GM06990 (cell line): ENCODE measurements at places on chromosomes 2 and 18.

- DNase-seq: no peak
Observed at GRCh38 chr18:8657873-8658470, 47.4 kb upstream of the MTCL1 start.

DNA sequence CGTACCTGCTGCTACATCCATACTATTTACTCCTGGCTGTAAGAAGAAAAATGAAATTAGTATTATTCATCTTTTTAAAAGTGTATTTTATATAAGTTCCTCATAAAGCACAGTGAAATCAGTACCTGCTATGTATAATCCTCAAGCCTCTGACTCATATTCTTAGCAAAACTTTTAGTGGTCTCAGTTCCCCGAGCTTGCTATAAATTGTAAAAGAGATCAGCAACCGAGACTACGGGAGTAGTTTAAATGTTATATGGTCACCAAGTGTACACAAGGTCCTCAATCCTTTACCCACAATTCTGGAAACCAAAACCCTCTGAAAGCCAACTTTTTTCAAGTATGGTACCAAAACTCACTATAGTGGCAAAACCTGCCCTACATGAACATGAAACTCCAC lies 24.2 kb downstream of the PRPF40A start:
- DNase-seq: peak; percentile 52

DNA sequence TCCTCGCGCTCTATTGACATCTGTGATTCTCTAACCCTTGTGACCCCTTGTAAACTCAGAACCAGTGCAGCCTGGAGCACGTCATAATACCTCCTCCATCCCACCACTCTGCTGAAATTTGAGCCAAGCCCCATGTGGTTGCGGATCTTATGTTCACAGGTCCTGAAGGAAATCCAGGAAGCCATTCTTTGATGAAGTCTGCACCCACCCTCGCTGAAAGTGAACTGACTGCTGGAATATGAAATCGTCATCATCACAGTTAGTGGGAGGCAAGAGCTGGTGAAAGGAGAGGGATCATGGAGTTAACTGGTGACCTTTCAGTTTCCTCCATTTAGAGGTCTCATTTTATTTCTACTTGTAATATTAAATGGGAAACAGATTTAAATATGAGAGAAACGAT lies 21.6 kb downstream of the ZEB2 start:
- DNase-seq: no peak

DNA sequence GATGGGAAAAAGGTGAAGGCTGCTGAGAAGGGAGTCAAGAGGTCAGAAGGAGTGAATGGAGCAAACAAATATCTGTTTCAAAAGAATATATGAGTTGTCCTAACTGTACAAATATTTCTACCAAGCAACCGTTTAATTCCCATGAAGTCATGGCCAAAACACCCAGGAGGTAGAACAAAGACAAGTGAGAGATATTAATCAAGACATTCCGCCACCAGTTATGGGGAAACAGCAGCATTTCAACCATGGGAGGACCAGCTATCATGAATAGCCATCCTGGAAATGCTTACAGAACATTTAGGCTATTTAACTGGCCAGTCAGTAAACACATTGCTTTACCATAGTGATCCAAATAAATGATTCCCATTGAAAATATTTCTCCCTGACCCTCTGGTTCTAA lies 396.3 kb downstream of the IRS1 start:
- DNase-seq: no peak

GRCh38 chr2:170313347-170313991 lies 135.5 kb downstream of the MYO3B start:
- no peak for DNase-seq

- DNase-seq: no peak
Observed at GRCh38 chr2:176561706-176562105, 292.5 kb downstream of the MTX2 start.

GRCh38 chr2:230868161-230868946 lies 3.6 kb downstream of the ITM2C start:
- DNase-seq: no peak

DNA sequence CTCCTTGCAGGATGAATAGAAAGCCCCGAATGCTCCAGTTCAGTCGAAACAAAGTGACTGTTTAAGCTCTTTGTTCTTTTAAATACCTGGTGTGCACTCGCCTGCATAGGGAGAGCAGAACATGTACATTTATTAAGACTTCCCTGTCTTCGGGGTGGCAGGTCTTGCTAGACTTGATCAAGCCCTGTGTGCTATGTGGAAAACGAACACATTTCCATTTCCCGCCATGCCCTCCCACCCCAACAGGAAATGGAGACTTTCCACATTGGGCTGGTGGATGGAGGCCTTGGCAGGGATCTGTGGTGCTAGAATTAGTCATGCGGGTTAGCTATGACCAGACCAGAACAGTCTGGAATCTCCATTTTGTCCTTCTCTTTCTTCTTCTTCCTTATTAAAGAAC lies 321.0 kb upstream of the THSD7B start:
- no peak for DNase-seq

- no peak for DNase-seq
Observed at GRCh38 chr2:127665267-127665893, 9.9 kb downstream of the LIMS2 start.

GRCh38 chr2:188450732-188451483 lies 159.2 kb downstream of the GULP1 start:
- no peak for DNase-seq

DNA sequence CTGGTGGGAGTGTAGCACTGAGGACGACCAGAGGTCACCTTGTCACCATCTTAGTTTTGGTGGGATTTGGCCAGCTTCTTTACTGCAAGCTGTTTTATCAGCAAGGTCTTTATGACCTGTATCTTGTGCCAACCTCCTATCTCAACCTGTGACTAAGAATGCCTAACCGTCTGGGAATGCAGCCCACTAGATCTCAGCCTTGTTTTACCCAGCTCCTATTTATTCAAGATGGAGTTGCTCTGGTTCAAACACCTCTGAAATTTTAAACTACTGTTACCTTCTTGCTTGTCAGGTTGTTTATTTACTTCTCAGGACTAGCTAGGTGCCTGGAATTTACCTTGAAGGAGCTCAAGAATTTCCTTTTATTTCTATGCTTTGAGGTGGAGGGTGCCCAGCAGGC lies 9.5 kb upstream of the KCNG3 start:
- no peak for DNase-seq

DNA sequence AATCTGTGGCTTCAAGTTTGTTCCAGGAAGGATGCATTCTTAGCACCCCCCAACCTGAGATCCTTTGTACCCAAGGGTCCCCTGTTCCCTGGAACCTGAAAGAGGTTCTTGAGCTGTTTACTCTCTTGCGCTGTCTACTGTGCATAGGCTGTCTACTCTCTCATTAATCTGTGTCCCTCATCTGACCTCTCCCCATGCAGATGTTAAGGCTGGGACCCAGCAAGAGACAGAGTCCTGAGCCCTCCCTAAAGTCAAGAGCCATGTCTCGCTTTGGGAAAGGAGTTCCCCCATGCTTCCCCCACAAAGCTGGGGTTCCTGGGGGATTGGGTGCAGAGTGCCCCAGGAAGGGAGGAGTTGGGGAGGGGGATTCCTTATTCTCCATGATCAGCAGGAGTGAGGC lies 312.9 kb downstream of the CYP26B1 start:
- DNase-seq: no peak

DNA sequence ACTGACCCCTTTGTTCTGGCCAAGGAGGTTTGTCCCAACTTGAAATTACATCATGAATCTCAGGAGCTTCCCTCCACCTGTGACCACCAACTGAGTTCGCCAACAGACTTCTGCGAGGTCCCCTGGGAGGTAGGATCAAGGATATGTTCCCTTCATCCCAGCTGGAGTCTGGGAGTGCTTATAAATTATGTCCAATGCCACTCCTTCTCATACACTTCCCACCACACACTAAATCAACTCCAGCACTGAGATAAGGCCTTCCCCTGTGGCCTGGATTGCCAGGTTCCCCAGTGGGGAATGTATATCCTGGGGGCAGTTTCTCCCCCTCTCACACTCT lies 99.2 kb downstream of the RND3 start:
- DNase-seq: no peak

- DNase-seq: peak; percentile 60
Observed at GRCh38 chr2:231601356-231602229, 8.9 kb downstream of the TEX44 start.

DNA sequence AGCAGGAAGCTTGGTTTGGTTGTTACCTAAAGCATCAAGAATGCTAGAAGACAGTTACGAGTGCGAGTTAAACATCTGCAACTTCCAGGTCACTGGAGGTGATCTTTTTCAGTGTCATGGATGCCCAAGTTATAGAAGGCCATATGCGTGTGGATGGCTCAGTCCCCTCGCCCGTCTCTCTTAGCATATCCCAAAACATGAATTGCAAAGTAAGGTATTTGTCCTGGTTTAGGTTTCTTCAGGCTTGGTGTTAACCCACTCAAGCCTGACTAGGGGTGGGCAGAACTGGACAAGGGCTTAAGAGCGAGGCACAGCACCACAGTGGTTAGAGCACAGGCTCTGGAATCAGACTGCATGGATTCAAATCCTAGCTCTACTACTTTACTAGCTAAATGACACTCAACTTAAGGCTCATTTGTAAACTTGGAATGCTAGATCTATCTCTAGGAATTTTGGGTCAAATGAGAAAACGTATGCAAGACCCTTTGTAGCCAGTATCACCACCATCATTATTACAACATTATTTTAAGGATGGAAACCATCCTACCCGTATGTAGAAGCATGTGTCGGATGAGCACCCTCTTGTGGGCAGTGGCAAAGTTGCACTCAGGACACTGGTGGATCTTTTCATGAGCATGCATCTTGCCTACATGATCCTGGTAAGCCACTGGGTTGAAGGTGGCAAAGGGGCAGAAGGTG lies 11.2 kb downstream of the ZNF142 start:
- peak; percentile 39 for DNase-seq

GRCh38 chr2:162731917-162732804 lies 106.4 kb downstream of the KCNH7 start:
- DNase-seq: peak; percentile 31

DNA sequence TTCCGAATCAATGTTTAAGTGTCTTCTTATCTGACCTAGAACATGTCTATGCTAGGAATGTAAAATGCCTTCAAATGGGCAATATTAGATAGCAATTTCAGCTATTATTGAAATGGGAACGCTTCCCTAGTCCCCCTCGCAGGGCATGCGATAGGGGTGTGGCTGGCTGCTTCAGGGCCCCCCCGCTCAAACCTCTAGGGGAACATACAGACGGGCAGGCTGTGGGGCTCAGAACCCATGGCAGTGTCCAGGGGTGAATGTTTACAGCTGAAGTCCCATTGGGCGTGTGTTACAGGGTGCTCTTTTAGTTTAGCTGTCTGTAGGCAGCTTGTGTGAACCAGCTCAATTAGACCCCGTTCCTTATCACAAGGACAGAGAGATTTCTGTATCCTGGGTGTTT lies 315.9 kb downstream of the DSEL start:
- DNase-seq: no peak
